ENCODE measurements at places on chromosomes 4 and X. TPM values are rescaled to one million over a fixed set of nuclear protein-coding genes. Genes with fewer than 3 reads are reported as not detected.

DNA sequence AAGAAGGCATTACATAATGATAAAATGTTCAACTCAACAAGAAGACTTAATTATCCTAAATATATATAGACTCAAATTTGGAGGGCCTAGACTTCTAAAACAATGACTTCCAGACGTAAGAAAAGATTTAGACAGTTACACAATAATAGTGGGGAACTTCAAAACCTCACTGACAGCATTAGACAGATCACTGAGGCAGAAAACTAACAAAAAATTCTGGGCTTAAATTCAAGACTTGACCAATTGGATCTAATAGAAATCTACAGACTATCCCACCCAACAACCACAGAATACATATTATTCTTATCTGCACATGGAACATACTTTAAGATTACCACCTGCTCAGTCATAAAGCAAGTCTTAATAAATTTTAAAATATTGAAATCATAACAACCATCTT lies 93.3 kb upstream of the ARSJ start:
- DNase-seq: no peak

DNA sequence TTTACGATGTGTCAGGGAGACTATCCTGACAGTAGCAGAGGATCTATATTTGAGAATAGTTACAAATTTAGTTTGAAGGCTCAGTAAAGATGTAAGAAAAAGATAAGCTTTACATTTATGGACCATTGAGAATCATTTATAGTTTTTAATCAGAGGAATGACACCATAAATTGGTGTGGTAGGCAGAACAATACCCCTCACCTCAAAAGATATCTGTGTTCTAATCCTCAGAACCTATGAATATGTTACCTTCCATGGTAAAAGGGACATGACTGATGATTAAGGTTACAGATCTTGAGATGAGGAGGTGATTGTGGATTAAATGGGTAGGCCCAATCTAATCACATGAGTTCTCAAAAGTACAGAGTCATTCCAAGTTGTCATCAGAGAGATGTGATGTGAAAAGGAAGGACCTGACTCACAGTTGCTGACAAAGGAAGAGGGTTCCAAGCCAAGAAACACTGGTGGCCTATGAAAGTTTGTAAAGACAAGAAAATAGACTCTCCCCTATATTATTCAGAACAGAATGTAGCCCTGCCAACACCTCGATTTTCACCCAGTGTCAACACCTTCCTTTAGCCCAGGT lies 27.0 kb downstream of the EREG start:
- no peak for DNase-seq

- DNase-seq: no peak
These were observed 15.7 kb downstream of the HAUS3 start for GRCh38 chr4:2226261-2226660.

DNA sequence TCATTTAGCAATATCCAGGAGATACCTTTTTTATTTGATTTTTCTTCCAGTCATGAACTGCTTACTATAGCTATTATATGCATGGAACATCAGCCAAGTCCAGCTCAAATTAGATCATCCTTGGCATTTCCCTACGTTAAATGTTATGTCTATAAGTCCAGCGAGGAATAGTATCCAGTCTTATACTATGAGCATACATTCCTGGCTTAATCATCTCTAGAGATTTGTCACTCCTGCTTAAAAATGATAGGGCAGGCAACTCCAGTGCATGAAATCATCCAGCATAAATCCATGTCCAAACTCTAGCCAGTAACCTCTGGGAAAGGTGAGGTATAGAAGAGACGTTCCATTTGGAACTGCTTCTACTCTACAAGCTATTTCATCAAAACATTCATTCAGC lies 126.7 kb upstream of the VCX2 start:
- no peak for DNase-seq

- no peak for DNase-seq
These were observed 1.5 kb upstream of the COMMD8 start for GRCh38 chr4:47465004-47465403.

DNA sequence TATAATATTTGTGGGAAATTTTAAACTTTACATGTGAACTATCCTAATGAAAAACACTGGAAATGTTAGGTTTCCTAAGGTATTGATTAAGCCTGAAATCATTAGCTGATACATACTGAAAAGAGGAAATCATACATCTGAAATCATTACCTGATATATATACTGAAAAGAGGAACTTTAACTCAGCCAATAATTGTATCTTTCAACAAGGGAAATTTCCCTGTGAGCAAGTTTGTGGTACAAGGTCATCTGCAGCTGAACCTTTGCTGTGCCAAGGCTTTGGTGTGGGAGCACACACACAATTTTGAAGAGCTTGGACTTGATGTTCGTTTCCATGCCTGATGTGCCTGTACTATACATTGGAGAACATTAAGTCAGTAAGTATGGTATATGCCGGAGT lies 131.9 kb upstream of the USP9X start:
- DNase-seq: no peak

DNA sequence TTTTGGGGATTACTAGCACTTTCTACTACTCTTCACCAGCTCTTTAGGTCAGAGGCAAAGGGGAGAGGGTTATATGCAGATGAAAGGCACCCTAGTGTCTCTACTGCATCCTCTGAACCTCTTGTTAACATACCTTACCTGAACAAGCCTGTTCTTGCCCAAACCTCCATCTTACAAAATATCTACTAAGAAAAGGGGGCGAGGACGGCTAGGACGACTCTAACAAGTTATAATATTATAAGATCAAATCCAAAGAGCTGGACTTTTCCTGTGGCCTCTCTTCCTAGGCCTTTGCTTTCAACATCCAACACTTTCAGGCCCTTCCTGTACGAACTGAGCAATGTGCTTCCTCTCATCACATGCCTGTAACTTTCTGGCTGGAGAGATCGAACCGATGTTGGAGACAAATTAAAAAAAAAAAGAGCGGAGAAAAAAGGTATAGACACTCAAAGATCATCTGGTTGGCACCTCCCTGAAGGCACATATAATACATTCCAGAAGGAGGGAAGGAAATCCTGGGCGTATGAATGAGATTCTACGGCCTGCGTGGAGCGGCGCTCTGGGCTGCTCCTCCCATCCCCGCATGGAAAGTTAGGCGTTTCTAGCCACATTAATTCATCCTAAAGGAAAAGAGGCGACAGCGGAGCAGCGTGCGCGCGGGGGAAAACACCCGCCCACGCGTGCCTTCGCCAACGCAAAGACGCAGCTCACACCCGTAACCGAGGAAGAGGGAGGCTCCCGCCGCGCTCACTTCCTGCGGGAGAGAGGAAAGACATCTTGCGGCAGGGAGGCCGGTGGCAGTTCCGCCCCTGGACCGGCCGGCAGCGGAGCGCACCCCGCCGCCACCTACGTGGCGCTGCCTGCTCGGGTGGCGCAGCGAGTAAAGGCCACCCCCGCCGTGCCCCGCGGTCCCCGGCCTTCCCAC lies 808 bp downstream of the PRDM5 start:
- peak; percentile 79 for DNase-seq

ZNF630 gene
- total RNA-seq: 3.2 TPM

- no peak for DNase-seq
These were observed 20.0 kb downstream of the MORF4L2 start for GRCh38 chrX:103666202-103667107.
